Stimulated activated CD4-positive, alpha-beta T cell treated with anti-CD3 and anti-CD28 coated beads, TNF-alpha, amount 100 ng/mL, for 1 hour (primary cell): ENCODE measurements at places on chromosomes 2 and 18.

GRCh38 chr2:128016620-128017019 lies 11.2 kb downstream of the SAP130 start:
- no peak for DNase-seq

- no peak for DNase-seq
Observed at GRCh38 chr2:1548910-1549673, 135.8 kb downstream of the TPO start.

DNA sequence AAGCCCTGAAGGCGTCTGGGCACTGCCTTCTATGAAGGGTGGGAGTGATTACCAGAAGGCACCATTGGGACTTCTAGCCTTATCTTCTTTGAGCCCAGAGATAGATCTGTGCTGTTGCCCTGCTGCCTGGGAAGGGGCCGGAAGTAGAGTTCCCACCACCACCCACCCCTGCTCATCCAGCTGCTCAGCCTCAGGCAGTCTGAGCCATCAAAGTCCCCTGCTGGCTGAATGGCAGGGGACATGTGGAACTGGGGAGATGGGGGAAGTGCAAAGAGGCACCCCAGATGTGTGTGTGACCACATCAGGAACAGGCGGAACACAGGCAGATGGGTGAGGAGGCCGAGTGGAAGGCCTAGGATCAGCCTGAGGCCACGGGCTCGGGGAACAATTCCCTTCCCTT lies 3.3 kb upstream of the WNT10A start:
- no peak for DNase-seq

- DNase-seq = no peak
Observed at GRCh38 chr18:27785815-27786471, 391.0 kb downstream of the CDH2 start.

GRCh38 chr2:29450596-29451222 lies 335.5 kb downstream of the CLIP4 start:
- DNase-seq = no peak

DNA sequence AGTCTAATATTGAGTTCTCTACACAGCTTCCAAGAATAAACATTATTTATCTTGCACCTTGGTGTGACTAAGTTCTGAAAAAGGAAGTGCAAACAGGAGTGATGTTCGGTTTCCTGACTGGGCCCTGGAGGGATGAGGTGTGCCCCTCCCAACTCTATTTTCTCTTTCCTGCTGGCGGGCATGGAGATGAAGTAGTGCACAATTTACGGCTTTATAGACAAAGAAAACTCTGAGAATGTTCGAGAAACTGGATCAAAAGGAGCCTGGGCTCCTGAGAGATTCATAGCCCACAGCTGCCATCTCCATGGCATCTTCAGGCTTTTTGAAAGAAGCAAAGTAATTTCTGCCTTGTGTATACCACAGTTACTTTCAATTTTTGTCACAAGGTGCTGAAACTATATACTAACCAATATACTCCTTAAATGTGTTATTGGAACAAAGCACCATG lies 22.3 kb downstream of the LRATD1 start:
- DNase-seq = no peak

DNA sequence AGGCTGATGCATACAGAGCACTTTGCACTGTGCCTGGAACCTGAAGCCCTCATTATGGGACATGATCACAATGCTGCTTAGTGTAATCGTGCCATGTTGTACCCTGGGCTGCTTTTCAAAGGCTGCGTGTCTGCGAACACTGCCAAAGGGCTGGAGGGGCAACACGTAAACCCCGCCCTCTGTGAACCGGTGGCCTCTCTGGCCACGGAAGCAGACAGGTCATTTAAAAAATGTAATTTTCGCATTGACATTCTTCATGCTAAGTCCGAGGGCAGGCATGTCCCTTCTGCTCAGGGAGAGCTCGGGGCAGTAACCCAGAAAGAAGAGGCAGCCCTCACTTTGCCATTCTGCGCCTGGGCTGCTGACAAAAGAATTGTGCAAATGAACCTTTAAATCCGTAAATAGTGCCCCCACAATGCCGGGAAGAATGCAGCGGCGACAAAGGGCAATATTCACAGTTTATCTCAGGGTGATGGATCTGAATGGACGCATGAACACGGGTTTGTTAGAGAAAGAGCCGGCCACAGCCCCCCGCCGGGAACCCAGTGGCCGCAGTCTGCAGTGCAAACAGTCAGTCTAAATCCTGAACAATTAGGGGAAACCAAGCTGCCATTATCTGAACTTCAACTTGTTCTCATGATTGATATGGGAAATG lies 226.1 kb downstream of the MYCN start:
- no peak for DNase-seq

DNA sequence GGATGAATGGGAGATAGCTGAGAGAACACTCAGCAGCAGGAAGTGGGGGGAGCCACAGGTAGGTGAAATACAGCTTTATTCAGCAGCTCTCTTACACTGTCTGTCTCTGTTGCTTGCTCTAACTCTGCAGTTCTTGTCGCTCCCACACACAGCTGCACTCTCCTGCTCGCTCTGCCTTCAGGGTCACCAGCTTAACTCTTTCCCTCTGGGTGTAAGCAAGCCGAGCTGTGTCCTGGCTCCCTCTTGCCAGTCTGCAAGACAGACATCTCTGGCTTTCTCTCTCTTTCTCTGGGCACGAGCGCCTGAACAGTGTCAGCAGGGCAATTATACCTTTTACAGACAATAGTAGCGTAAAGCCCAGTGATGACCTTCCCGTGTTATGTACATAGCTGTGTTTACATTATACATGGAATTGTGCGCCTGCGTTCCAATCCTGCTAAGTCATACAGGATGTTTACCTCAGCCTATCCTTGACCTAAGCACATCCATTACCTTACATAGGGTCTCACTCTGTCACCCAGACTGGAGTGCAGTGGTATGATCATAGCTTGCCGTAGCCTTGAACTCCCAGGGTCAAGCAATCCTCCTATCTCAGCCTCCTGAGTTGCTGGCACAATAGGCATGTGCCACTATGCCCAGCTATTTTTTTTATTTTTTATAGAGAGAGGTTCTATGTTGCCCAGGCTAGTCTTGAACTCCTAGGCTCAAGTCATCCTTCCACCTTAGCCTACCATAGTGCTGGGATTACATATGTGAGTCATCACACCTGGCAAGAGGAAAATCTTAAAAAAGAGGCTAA lies 57.8 kb upstream of the CHN1 start:
- DNase-seq = no peak

- no peak for DNase-seq
Observed at GRCh38 chr2:109066501-109066900, 62.5 kb upstream of the SH3RF3 start.

DNA sequence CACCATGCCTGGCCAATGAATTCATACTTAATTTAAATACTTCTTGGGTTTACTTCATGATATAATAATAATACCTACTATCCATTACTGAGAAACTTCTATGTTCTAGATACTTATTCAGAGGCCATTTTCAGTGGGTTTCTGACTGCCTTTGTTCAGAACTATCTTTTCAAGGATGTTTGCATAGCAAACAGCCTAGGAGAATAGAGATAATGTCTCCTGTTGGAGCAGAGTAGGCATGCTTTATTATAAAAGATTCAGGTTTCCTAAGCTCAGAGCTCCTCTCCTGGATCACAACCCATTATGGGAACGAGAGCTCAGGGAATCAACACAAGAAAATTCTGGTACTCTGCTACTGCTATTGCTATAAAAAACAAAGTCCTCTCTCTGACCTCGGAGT lies 11.1 kb downstream of the FASTKD1 start:
- DNase-seq = no peak

GRCh38 chr18:24949908-24950307 lies 402.1 kb downstream of the ZNF521 start:
- no peak for DNase-seq

- no peak for DNase-seq
Observed at GRCh38 chr18:65439188-65439587, 311.6 kb upstream of the CDH7 start.
